ENCODE measurements at places on chromosomes 7 and 10.

- no peak for DNase-seq
Observed at GRCh38 chr7:55006499-55006898, 12.3 kb upstream of the EGFR start.

DNA sequence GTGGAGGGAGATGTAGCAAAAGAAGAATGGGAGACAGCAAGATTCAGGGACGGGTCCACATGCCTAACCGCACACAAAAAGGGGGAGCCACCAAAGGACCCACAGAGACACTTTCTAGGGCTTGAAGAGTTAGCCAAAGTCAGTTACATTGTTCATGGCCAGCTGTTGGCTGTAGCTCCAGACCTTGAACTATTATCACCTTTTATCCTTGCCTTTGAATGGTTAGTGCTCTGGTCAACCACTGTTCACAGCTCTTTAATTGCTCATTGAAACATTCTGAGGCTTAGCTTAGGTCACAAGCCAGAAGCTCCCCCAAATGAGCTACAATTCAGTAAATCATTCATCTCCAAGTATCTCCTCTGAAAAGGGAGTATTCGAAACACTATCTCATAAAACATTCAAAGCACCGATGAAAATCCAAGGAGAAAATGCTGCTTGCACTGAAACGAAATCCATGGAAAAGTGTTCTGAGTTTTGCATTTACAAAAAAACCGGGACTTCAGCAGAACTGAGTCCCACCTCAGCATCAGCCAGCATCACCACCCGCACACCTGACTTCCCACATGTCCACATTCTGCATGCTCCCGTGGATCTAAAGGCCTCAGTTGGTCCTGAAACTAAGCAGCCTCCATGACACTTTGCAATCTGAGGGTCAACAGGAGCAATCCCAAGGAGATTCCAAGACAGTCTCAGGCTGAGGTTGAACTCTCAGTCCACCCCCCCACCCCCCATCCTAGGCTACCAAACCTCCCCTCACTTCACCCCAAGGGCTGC, 4.0 kb downstream of the SORBS1 start:
- no peak for DNase-seq

GRCh38 chr7:120588416-120588815, 269.5 kb downstream of the TSPAN12 start:
- no peak for DNase-seq

- DNase-seq: no peak
Observed at GRCh38 chr7:103349805-103350204, 2.4 kb downstream of the PSMC2 start.

DNA sequence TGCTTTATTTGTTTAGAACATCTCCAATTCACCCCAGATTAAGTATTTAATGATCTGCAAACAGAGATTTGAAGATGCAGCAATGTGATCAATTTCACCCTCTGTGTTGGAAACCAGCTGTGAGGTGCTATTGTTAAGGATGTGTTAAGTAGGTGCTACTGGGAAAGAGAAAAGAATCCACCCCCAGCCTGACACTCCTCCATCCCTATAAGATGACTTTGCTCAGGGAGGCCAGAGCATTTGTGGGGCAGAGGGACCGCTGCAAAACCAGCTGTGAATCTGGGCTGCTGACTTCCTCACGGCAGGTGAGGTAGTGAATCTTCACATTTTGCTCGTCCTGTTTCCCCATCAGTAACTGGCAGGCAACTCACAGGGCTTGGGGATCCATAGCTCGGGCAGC, 297.5 kb downstream of the GFRA1 start:
- DNase-seq: no peak

DNA sequence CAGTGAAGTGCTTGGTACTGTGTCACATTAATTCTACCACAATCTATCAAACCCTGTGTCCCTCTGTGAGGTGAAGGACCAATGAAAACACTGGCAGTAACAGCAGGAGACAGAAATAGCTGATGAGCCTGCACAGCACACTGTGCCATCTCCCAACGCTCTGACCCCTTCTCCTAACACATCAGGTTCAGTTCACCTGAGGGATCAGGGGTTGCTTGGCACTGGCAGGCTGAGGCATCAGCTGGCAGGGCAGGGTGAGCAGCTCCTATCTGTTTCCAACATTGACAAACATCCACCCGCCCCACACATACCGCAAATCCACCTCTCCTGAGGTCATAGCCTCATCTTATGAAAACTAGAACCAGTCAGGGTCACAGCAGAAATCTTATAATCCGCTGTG, 120.9 kb downstream of the ICA1 start:
- no peak for DNase-seq

DNA sequence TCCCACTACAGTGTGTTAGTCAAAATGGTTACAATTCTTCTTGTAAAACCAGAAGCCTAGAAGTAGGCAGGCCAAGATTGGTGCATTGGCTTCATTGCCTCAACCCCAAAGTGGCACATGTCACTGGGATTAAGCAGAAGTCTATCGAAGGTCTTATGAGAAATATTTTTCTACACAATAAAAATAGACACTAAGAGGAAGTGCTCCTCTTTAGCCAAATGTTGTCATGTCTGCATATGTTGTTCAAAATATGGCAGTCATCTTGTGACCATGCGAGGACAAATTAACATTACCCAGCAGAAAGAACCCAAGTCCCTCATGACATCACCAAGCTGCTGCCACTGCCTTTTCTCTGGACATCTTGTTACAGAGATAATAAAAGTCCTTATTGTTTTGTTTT, 6.3 kb upstream of the NSMCE4A start:
- no peak for DNase-seq

GRCh38 chr7:39294022-39294421, 272.2 kb upstream of the YAE1 start:
- no peak for DNase-seq

- no peak for DNase-seq
Observed at GRCh38 chr7:151745706-151746105, 131.2 kb downstream of the PRKAG2 start.

- DNase-seq: no peak
Observed at GRCh38 chr10:11284291-11285085, 266.8 kb downstream of the CELF2 start.

DNA sequence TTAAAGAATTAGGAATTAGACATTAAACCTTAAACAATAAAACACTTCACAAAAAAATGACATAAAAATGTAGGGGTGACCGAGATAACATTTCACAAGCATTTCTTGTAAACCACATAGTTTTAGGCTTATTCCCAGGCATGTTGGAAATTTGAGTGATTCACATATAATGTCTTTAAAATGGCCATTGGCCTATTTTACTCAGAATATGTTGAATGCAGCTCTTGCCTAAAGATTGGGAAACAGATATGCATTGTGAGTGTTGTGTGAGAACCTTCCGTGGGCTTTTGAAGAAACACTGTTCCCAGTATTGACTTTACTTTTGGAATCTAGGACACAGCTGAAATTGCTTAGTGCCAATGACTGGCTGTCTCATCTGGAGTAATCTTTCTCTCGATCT, 79.6 kb downstream of the ARL5B start:
- DNase-seq: no peak

GRCh38 chr7:28483908-28484605, 71.7 kb downstream of the CREB5 start:
- DNase-seq: peak; percentile 15

DNA sequence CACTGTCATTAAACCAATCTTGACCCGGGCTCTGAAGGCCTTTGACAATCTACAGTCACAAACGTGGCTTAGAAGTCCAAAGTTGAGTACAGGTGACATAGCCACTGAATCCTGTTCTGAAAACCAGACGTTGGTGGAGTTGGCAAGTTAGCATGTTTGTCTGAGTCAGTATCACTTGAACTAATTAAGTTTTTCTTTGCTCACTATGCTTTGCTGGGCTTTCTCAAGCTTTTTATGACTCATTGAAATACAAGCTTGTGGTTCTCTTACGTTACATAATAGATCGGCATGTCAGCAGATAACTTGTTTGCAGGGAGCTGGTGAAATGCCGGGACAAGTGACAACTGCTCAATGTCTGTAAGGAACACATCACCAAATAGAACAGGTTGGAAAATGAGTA, 53.8 kb downstream of the ARL5B start:
- DNase-seq: peak; percentile 56

DNA sequence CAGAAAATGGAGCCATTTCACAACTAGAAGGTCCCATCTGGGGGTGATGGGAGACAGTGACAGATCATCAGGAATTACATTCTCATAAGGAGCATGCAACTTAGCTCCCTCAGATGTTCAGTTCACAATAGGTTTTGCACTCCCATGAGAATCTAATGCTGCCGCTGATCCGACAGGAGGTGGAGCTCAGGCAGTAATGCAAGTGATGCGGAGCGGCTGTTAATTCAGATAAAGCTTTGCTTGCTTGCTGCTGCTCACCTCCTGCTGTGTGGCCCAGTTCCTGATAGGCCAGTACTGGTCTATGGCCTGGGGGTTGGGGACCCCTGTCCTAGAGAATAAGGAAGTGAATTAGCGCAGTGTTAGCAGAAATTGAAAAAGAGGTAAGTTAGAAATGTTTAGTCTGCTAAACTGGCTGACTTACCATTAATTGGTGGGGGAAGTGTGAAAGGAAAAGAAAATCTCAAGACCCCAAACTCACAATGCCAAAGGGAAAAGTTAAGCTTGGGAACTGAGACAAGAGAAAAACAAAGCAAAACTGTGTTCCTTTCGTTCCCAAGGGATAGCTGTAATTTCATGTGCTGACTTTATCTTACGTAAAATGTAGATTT, 76.4 kb downstream of the LYZL2 start:
- no peak for DNase-seq

- DNase-seq: no peak
Observed at GRCh38 chr10:3494131-3494837, 290.7 kb downstream of the KLF6 start.

GRCh38 chr10:23047201-23048050, 48.0 kb upstream of the MSRB2 start:
- DNase-seq: no peak

- no peak for DNase-seq
Observed at GRCh38 chr7:150860291-150860977, 8.1 kb downstream of the AOC1 start.

DNA sequence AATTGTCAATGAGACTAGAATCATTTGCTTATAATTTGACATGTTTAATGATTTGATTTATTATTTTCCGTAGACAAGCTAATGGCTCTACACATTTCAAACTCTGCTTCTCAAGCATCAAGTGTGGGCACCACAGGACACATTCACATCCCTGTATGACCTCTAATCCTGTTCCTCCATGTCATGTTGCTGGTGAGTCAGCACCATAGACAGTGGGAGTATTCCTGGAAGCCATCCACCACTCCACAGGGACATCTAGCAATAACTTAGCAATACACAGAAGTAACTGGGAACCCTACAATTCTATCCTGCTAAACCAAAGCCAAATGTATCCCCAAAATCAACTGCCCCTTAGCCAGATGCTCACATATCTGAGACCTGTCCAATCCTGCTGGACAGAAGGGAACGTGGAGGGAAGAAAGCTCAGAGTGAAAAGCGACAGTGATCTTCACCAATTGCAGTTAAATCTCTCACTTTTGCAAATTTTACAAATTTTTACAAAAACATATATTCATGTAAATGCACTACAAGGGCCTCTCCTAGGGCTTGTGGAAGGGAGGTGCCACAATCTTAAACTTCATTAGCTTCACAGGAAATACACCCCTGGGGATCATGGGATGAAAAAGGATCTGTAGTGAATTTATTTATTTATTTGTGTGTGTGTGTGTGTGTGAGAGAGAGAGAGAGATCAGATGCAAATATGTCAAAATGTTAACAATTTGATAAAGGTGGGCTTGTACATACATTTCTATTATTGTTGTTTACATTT, 126.5 kb downstream of the GFRA1 start:
- peak; percentile 59 for DNase-seq

- no peak for DNase-seq
Observed at GRCh38 chr7:113389112-113389646, 270.8 kb upstream of the SMIM30 start.

DNA sequence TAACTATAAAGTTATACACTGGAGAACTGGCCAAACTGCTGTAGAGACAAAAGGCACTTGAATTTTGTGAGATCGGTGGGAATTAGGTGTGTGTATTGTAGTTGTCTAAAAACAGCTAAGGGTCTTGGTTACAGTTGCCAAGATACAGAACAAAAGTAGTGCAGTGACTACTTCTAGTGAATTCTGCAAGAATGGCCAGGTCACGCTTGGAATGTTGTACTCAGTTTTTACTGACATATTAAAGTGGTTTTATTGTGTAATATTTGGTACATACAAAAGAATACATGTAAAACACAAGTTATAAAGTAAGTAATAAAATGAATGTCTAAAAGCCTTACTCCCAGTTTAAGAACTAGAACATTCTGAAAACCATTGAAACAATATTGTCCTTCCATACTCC, 42.4 kb downstream of the PRPF18 start:
- no peak for DNase-seq

- DNase-seq: peak; percentile 74
Observed at GRCh38 chr10:112383325-112383724, 9.4 kb downstream of the ACSL5 start.

GRCh38 chr10:122638106-122638505, 61.5 kb downstream of the C10orf120 start:
- no peak for DNase-seq

GRCh38 chr10:35844686-35845085, 202.6 kb upstream of the FZD8 start:
- DNase-seq: no peak

GRCh38 chr10:77320971-77321471, 316.6 kb downstream of the KCNMA1 start:
- DNase-seq: no peak

- DNase-seq: no peak
Observed at GRCh38 chr7:27453702-27454405, 208.8 kb downstream of the HIBADH start.

DNA sequence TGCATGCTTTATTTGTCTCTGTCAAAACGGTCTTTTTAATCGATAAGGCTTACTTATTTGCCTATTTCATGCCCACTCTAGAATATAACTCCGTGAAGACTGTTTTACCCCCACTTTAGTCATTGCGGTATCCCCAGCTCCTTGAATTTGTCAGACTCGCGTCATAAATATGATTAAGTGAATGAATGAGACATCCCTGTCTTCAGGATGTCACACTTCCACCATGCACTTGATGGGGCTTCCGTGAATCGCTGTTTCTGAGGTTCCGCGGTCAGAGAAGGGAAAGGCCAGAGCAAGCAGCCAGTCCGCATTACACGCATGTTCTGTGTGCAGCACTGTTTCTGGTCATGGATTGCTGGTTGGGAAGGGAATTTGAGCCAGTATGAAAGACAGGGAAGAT, 138.8 kb downstream of the CELF2 start:
- no peak for DNase-seq

DNA sequence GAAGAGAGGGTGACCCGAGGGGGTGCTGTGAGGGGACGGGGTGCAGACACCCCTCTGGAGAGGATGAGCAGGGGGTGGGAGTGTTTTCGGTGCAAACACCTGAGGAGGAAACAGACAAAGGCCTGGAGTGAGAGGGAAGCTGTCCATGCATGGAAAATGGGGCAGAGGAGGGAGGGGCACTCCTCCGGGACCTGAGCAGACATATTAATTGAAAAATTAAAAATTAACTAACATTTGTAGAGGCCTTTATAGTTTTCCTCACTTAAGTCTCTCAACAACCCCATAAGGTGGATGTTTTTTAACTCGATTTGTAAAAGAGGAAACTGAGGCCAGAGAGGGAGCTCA, 1.2 kb downstream of the VPS37D start:
- DNase-seq: no peak

Data from ACHN (cell line).